ENCODE measurements at places on chromosomes 11 and 22.

DNA sequence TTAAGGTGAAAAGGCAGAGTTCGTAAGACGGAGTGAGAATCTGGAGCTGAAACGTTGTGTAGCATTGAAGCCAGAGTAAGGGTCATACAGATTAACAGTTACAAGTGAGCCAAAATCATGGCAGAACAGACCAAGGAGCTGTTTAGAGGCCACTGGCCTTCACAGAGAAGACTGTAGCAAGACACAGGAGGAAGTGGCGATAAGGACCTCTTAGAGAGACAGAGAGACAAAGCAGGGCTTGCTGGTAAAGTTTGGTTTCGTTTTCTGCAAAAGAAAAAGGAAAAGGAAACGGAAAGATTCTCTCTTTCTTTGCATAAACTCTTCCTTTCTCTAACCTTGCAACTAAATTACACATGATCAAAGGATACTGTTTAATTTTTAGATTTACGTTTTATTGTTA is 83.0 kb downstream of the AASDHPPT start:
- H3K4me3 ChIP-seq, result no peak overlapping the region
- H3K4me1 ChIP-seq, result peaks cover 19% of the 10 kb centered on the region
- H3K36me3 ChIP-seq, result no peaks in the 10 kb centered on the region
- no peak for DNase-seq
- no peak overlapping the region for H3K27ac ChIP-seq

DNA sequence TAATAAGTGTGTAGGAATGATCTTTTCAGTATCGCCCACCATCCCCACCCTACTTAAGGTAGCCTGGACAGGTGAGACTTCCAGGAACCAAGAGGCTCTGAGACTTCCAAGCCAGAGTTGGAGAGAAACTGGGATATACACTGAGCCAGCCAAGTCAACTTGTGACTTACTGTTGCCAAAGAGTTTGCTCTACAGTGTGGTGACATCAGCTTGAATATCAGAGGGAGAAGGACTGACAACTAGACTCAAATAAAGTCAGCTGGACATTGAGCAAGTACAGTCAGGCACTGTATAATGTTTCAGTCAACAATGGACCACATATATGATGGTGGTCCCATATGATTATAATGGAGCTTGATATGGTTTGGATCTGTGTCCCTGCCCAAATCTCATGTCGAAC is 1.2 kb upstream of the MMP10 start:
- H3K27me3 ChIP-seq, result no peaks in the 10 kb centered on the region
- DNase-seq, result no peak

DNA sequence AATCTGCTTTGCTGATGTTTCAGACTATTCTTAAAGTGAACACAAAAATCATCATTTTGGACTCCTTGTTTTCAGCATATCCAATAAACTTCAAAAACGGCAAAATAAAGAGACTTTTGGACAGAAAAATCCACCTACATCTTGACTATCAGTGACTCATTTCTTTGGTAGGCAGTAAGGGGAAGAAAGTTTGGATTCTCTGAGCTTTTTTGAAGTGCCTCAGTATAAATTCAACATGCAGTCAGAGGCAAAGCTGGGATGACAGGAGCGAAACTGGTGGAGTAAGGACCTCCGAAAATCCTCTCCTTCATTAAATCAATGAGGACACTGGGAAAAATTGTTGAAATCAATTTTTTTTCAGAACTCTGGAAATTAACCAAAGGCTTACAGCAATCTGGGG is 29.7 kb downstream of the EFCAB6 start:
- H3K27ac ChIP-seq, result no peak overlapping the region
- H3K4me1 ChIP-seq, result peaks cover 3% of the 10 kb centered on the region

GRCh38 chr22:23106906-23107367 is 34.9 kb downstream of the RSPH14 start:
- H3K36me3 ChIP-seq, result no peaks in the 10 kb centered on the region
- H3K4me3 ChIP-seq, result no peak overlapping the region
- H3K27ac ChIP-seq, result no peak overlapping the region
- no peaks in the 10 kb centered on the region for H3K27me3 ChIP-seq
- H3K4me1 ChIP-seq, result no peaks in the 10 kb centered on the region

- no peak for DNase-seq
- no peaks in the 10 kb centered on the region for H3K36me3 ChIP-seq
- no peaks in the 10 kb centered on the region for H3K27me3 ChIP-seq
Measured at GRCh38 chr11:67292671-67293070, 3.6 kb downstream of the ANKRD13D start.

- DNase-seq, result no peak
- H3K27me3 ChIP-seq, result no peaks in the 10 kb centered on the region
- no peak overlapping the region for H3K27ac ChIP-seq
- no peak overlapping the region for H3K4me3 ChIP-seq
- H3K36me3 ChIP-seq, result no peaks in the 10 kb centered on the region
Measured at GRCh38 chr11:100515087-100515486, 172.0 kb upstream of the ARHGAP42 start.

GRCh38 chr11:72737336-72737735 is 14.9 kb downstream of the ARAP1 start:
- no peak overlapping the region for H3K4me3 ChIP-seq
- no peaks in the 10 kb centered on the region for H3K27me3 ChIP-seq
- H3K27ac ChIP-seq, result peak overlapping the region; percentile 42
- no peaks in the 10 kb centered on the region for H3K36me3 ChIP-seq
- no peak for DNase-seq

GRCh38 chr11:131033151-131033651 is 116.9 kb upstream of the SNX19 start:
- H3K27ac ChIP-seq, result no peak overlapping the region
- no peaks in the 10 kb centered on the region for H3K4me1 ChIP-seq
- no peaks in the 10 kb centered on the region for H3K27me3 ChIP-seq
- H3K36me3 ChIP-seq, result no peaks in the 10 kb centered on the region

GRCh38 chr11:78669249-78669648 is 94.6 kb upstream of the NARS2 start:
- H3K4me3 ChIP-seq, result no peak overlapping the region
- no peak overlapping the region for H3K27ac ChIP-seq
- no peaks in the 10 kb centered on the region for H3K27me3 ChIP-seq
- no peak for DNase-seq
- no peaks in the 10 kb centered on the region for H3K4me1 ChIP-seq

DNA sequence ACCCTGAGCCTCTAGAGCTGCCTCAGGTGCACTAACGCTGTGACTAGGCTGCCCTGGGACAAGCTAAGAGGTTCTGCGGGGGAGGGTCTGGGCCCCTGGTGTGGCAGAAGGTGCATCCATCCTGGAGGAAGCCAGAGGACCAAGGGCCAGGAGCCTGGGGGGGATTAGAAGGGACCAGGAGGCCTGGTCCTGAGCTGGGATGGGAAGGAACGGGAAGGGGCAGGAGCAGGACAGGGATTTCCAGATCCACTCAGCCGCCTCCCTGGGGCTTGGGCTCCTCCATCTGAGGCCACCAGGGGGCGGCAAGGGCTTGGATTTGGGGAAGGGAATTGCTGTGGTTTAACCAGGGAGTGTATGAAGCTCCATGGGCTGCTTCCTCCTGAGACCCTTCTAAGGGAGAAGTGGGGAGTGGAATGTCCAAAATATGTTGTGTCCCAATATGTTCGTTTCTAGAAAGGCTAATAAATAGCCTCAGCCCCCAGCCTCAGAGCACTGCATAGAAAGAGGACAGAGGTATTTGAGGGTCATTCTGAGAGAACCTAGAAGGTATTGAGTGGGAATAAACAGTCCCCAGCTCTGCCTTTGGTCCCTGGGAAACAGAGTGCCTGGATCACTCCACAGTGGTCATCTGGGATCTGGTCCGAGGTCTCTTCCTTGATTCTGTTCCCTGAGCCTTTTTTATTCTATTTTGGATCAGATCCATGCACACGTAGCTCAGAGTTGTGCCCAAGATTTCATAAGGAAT is 17.4 kb upstream of the PRAME start:
- DNase-seq, result no peak
- no peaks in the 10 kb centered on the region for H3K27me3 ChIP-seq
- no peak overlapping the region for H3K4me3 ChIP-seq
- no peak overlapping the region for H3K27ac ChIP-seq
- H3K4me1 ChIP-seq, result no peaks in the 10 kb centered on the region

DNA sequence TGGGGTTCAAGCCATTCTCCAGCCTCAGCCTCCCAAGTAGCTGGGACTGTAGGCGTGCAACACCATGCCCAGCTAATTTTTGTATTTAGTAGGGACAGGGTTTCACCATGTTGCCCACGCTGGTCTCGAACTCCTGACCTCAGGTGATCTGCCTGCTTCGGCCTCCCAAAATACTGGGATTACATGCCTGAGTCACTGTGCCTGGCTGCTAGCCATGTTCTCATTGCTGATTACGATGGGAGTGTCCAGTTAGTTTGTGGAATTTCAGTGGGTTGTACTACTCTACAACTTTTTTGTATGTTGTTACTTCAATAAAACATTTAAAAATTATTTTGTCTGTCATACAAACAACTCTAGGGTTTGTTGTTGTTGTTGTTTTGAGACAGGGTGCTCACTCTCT is 4.8 kb upstream of the VPS11 start:
- no peaks in the 10 kb centered on the region for H3K27me3 ChIP-seq
- peaks cover 29% of the 10 kb centered on the region for H3K4me1 ChIP-seq
- DNase-seq, result no peak
- H3K36me3 ChIP-seq, result no peaks in the 10 kb centered on the region
- no peak overlapping the region for H3K4me3 ChIP-seq
